ENCODE measurements at places on chromosomes 1 and 21. TPM values are rescaled to one million over a fixed set of nuclear protein-coding genes. Genes with fewer than 3 reads are reported as not detected.

The HMGCS2 gene
- not detected for total RNA-seq

The TINAGL1 gene
- total RNA-seq: 4.5 TPM

The OR2L8 gene
- total RNA-seq: not detected

DNA sequence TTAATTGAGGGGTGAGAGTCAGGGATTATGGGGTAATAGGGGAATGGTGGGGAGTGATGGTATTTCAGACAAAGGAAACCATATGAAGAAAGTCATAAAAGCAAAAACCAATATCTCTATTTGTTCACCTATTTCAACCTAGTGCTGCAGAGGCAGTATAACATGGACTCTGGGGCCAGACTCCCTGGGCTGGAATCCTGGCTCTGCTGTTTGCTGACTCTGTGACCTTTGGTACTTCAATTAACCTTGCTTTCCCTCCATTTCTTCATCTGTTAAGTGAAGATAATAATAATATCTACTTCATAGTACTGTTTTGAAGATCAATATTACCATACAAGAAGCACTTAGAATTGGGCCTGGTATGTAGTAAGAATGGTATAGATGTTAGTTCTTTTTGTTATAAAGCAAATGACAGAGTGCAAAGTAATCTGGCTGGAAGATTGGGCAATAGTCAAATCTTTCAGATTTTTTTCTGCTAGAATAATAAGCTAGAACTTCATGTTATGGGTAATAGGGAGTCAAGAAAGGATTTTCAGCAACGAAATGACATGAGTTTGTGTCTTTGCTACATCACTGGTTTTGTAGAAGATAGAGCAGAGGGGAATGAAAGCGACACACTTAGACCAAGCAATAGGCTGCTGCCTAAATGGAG lies 9.0 kb downstream of the EPHX4 start:
- H3K4me3 ChIP-seq: no peak overlapping the region
- no peak overlapping the region for H3K27ac ChIP-seq
- H3K4me1 ChIP-seq: no peaks in the 10 kb centered on the region
- no peaks in the 10 kb centered on the region for H3K36me3 ChIP-seq
- H3K27me3 ChIP-seq: no peaks in the 10 kb centered on the region

DNA sequence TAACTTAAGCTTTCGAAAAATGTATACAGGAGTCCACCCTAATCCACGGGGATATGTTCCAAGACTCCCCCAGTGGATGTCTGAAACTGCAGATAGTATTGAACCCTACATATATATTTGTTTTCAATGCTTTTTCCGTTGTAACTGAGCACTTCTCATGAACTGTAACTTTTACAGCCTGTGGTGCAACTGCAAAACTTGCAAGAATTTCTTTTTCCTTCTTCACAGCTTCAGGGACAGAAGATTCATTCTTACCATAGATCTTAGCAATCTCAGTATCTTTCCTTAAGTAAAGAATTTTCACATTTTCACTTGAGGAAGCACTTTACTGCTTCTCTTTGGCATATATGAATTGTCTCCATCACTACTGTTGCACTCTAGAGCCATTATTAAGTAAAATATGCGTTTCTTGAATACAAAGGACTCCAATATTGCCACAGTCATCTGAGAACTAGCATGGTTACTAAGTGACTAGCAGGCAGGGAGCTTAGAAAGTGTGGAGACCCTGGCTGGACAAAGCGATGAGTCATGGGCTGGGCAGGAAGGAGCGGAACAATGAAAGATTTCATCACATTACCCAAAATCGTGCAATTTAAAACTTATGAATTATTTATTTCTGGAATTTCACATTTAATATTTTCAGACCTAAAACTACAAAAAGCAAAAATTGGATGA lies 14.1 kb downstream of the DPYD start:
- no peaks in the 10 kb centered on the region for H3K36me3 ChIP-seq
- H3K4me1 ChIP-seq: peaks cover 1% of the 10 kb centered on the region
- DNase-seq: no peak
- H3K27ac ChIP-seq: no peak overlapping the region
- H3K27me3 ChIP-seq: no peaks in the 10 kb centered on the region
- no peak overlapping the region for H3K4me3 ChIP-seq

GRCh38 chr1:64686828-64687724 lies 57.8 kb upstream of the RAVER2 start:
- H3K27ac ChIP-seq: peak overlapping the region; percentile 6
- H3K36me3 ChIP-seq: peaks cover 33% of the 10 kb centered on the region
- H3K4me3 ChIP-seq: no peak overlapping the region
- peaks cover 5% of the 10 kb centered on the region for H3K27me3 ChIP-seq
- H3K4me1 ChIP-seq: peaks cover 23% of the 10 kb centered on the region
- DNase-seq: peak; percentile 16

All from endothelial cell (in vitro differentiated cells).